ENCODE measurements at places on chromosomes 2 and 18. TPM values are rescaled to one million over a fixed set of nuclear protein-coding genes. Genes with fewer than 3 reads are reported as not detected.
A peak's percentile ranks its signal among the peaks of the same experiment; 100 is the strongest.

- no peak overlapping the region for H3K27ac ChIP-seq
- no peak for DNase-seq
- H3K4me1 ChIP-seq = peaks cover 29% of the 10 kb centered on the region
- no peak overlapping the region for H3K4me3 ChIP-seq
- no peaks in the 10 kb centered on the region for H3K27me3 ChIP-seq
- no peaks in the 10 kb centered on the region for H3K36me3 ChIP-seq
Observed at GRCh38 chr2:215793747-215794595, 219.4 kb downstream of the MREG start.

GRCh38 chr2:207275779-207276178, 110.0 kb upstream of the KLF7 start:
- H3K27ac ChIP-seq = no peak overlapping the region
- H3K36me3 ChIP-seq = no peaks in the 10 kb centered on the region
- H3K4me3 ChIP-seq = no peak overlapping the region
- no peaks in the 10 kb centered on the region for H3K4me1 ChIP-seq
- DNase-seq = no peak

GRCh38 chr2:83103613-83104012, 1355.5 kb downstream of the SUCLG1 start:
- H3K4me3 ChIP-seq = no peak overlapping the region
- DNase-seq = peak; percentile 29
- H3K27me3 ChIP-seq = no peaks in the 10 kb centered on the region
- H3K4me1 ChIP-seq = no peaks in the 10 kb centered on the region
- no peaks in the 10 kb centered on the region for H3K36me3 ChIP-seq

DNA sequence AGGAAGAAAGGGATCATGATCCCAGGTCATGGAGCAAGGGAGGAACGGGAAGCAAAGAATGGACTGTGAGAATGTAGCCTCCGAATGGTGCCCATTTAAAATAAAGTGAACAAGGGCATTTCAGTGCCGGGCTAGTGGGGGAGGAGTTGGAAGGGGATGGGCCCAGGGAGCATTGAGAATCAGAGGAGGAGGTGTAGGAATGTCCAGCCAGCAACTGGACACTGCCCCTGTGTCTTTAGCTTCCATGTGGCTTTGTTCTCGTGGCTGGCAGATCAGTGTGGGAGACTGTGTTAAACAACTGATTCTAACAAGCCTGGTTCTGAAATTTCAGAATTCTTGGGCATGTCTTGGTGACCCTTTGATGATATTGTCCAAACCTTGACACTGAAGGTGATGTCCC, 1.4 kb upstream of the RNF103 start:
- no peaks in the 10 kb centered on the region for H3K4me1 ChIP-seq
- H3K27me3 ChIP-seq = no peaks in the 10 kb centered on the region
- no peak for DNase-seq
- no peaks in the 10 kb centered on the region for H3K36me3 ChIP-seq

GRCh38 chr18:22093731-22094357, 75.5 kb upstream of the GATA6 start:
- no peak overlapping the region for H3K27ac ChIP-seq
- no peaks in the 10 kb centered on the region for H3K27me3 ChIP-seq
- no peak for DNase-seq

DNA sequence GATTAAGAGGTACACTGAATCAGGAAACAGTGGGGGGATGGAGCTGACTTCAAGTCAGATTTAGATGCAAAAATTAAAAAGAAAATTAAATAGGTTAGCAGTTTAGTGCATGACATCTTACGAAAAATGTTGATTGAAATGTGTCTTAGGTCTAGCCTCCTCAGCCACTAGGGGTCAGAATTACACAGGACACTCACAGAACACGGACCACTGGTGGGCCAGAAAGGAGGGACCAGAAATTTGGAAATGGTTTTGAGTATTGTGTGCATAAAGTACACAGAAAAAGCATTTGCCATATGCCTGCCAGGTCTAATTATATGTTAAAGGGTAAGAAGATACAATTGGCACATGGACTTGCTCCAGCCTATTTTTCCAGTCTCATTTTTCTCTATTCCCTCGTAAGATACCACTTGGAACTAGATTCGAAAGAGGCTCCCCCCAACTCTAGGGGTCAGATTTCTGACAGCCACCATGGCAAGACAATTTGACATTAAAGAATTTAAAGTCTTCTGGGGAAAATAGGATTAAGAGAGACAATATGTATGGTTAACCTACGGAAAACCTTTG, 550.2 kb upstream of the SETBP1 start:
- H3K27ac ChIP-seq = no peak overlapping the region
- H3K36me3 ChIP-seq = no peaks in the 10 kb centered on the region
- no peaks in the 10 kb centered on the region for H3K4me1 ChIP-seq
- DNase-seq = peak; percentile 70

DNA sequence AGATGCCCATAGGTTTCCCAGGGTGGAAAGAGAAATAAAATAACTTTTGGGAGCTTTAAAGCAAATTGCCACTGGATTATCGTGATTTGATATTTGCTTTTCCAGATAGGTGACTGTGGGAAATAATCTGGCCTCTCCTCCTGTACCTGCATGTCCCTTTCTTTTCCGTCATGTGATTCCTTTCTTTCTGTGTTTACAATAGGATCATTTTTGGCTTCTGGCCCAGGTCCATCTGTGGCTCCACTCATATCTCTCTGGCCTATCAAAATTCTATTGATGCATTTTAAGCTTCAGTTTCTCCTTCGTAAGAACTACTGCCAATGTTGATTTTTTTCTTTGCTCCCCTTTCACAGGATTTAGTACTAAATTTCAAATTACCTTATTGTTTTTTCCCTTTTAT, 153.6 kb downstream of the CCDC85A start:
- H3K27me3 ChIP-seq = no peaks in the 10 kb centered on the region
- H3K27ac ChIP-seq = no peak overlapping the region

DNA sequence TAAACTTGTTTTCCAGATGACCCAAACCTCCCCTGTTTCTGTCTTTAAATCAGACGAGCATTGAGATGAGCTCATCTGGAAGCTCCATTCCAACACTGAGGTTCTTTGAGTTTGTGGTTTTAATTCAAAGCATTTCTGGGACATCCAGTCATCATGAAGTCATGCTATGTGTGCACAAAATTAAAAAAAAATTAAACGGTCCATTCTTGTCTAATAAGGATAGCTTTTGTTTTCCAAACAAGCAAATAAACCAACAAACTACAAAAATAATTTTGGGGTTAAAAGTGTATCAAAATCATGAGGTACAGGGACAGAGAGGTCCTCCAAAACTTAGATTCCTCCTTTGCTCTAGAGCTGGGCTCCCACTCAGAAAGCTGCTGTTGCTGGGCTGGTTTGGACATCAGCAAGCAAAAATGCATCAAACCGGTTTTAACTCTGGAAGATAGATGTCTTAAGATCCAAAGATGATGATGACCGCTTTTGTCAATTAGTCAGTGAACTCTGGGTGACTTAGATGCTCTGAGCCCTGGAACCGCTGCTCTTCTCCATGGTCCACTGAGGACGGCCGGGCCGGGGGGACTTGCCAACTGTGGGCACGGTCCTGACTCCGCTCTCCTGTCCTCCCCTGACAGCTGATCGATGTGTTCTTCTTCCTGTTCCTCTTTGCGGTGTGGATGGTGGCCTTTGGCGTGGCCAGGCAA, 65.4 kb downstream of the TRPM8 start:
- no peak for DNase-seq
- H3K27me3 ChIP-seq = no peaks in the 10 kb centered on the region
- H3K27ac ChIP-seq = no peak overlapping the region
- H3K4me1 ChIP-seq = no peaks in the 10 kb centered on the region
- H3K36me3 ChIP-seq = no peaks in the 10 kb centered on the region

DNA sequence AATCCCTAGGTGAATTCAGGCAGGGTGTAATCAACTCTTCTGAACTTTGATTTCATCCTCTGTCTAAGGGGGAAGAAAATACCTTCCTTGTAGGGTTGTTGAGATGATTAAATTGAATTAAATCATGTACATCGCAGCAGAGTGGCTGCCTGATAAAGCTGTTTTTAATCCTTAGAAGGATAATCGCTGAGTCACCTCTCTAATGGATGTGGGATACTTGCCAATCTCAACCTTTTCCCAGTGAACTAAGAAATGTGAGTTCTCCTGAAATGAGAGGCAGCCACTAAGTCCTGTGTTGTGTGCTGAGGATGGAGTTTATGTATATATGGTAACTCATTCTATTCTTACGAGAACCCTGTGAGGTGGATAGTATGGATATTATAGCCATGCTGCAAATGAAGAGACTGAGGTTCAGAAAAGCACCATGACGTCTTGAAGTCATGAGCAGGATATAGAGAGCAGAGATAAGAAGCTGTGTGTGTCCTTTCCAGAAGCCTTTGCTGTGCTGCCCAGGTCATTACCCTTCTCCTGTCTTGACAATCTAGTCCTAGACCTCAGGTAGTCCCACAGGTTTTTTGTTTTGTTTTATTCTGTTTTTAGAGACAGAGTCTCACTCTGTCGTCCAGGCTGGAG, 93.3 kb downstream of the HNRNPLL start:
- no peaks in the 10 kb centered on the region for H3K27me3 ChIP-seq
- no peak for DNase-seq
- peaks cover 8% of the 10 kb centered on the region for H3K4me1 ChIP-seq
- H3K4me3 ChIP-seq = no peak overlapping the region
- no peaks in the 10 kb centered on the region for H3K36me3 ChIP-seq

DNA sequence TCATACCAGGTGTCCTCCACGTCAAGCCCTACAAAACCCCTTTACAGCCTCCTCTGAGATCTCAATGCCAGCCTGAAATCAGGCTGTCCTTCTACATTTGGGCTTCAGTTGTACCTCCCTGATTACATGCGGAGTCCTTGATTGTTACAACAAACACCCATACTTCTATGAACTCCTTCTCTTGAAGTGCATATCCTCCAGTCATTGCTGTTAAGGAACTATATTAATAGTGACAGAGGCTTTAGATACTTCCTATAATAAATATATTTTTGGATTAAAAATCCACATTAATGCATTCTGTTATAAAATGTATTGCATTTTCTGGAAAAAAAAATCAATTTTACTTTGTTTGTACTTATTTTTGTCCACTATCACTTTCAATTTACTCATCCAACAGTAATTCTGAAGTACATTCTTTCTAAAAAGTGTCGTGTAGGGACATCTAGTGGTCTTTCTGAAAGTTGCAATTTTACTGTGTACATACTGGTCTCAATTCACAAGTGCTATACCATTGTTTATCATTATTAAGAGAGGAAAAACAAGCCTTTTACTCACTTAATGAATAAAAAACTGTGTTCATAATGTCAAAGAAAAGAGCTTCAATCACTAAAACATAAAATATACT, 316.4 kb downstream of the DSEL start:
- DNase-seq = peak; percentile 80
- H3K27ac ChIP-seq = no peak overlapping the region
- H3K4me1 ChIP-seq = no peaks in the 10 kb centered on the region
- no peaks in the 10 kb centered on the region for H3K36me3 ChIP-seq

DNA sequence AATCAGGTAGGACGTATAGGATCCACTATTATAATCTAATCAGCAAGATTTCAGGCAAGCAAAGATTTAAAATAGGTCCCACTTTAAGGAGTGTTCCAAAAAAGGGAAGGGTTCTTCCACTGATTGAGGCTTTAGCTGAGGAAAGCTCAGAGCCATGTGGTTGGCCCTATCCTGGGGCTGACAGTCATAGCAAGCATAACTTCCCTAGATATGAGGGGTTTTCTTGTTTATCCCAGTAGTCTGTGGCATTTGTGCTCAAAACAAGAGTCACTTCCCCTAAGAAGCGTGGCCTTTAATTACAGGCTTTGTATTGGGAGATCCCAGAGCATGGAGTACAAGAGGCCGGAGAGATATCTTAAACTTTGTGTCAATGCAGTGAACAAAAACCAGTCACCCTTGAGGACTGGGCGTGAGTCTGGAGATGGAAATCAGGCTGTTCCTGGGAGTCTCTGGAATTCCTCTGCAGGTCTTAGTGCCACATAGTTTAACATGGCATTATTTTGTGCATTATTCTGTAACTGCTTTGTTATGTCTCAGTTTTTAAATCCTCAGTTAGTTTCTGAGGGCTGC, 136.9 kb upstream of the FBXO11 start:
- H3K36me3 ChIP-seq = no peaks in the 10 kb centered on the region
- no peaks in the 10 kb centered on the region for H3K27me3 ChIP-seq
- H3K4me1 ChIP-seq = no peaks in the 10 kb centered on the region
- DNase-seq = no peak

GRCh38 chr2:235264121-235264493, 229.7 kb upstream of the AGAP1 start:
- H3K36me3 ChIP-seq = no peaks in the 10 kb centered on the region
- no peak overlapping the region for H3K4me3 ChIP-seq
- peaks cover 17% of the 10 kb centered on the region for H3K4me1 ChIP-seq

PROKR1 gene
- not detected for total RNA-seq

CNTNAP5 gene
- 0.03 TPM for total RNA-seq

KATNAL2 gene
- 8.0 TPM for total RNA-seq

FBLN7 gene
- 2.7 TPM for total RNA-seq

EVA1A gene
- 51.3 TPM for total RNA-seq

ABHD1 gene
- total RNA-seq = 0.11 TPM

TNFRSF11A gene
- 7.8 TPM for total RNA-seq

COQ10B gene
- 26.8 TPM for total RNA-seq

HOXD9 gene
- 0.65 TPM for total RNA-seq

PPP4R3B gene
- 58.5 TPM for total RNA-seq

MRO gene
- total RNA-seq = 0.20 TPM

ACADL gene
- 27.6 TPM for total RNA-seq

TMEM198 gene
- total RNA-seq = 7.1 TPM

ROCK1 gene
- 49.7 TPM for total RNA-seq

Measured in lung (tissue), 17 donors.